ENCODE measurements at places on chromosomes 3 and 15.
A peak's percentile ranks its signal among the peaks of the same experiment; 100 is the strongest.

- H3K4me3 ChIP-seq = no peak overlapping the region
- no peaks in the 10 kb centered on the region for H3K4me1 ChIP-seq
- H3K27ac ChIP-seq = no peak overlapping the region
- H3K36me3 ChIP-seq = no peaks in the 10 kb centered on the region
Observed at GRCh38 chr3:54681706-54682105, 246.2 kb downstream of the LRTM1 start.

- no peak overlapping the region for H3K27ac ChIP-seq
- no peaks in the 10 kb centered on the region for H3K36me3 ChIP-seq
- no peak for DNase-seq
- H3K4me3 ChIP-seq = no peak overlapping the region
- peaks cover 6% of the 10 kb centered on the region for H3K27me3 ChIP-seq
Observed at GRCh38 chr15:20645956-20646355, 104.4 kb upstream of the GOLGA6L6 start.

- peaks cover 7% of the 10 kb centered on the region for H3K4me1 ChIP-seq
- peak overlapping the region; percentile 84 for H3K4me3 ChIP-seq
- H3K27me3 ChIP-seq = no peaks in the 10 kb centered on the region
- peak overlapping the region; percentile 11 for H3K27ac ChIP-seq
- no peaks in the 10 kb centered on the region for H3K36me3 ChIP-seq
Observed at GRCh38 chr15:73053398-73053723, 1.1 kb downstream of the NEO1 start.

DNA sequence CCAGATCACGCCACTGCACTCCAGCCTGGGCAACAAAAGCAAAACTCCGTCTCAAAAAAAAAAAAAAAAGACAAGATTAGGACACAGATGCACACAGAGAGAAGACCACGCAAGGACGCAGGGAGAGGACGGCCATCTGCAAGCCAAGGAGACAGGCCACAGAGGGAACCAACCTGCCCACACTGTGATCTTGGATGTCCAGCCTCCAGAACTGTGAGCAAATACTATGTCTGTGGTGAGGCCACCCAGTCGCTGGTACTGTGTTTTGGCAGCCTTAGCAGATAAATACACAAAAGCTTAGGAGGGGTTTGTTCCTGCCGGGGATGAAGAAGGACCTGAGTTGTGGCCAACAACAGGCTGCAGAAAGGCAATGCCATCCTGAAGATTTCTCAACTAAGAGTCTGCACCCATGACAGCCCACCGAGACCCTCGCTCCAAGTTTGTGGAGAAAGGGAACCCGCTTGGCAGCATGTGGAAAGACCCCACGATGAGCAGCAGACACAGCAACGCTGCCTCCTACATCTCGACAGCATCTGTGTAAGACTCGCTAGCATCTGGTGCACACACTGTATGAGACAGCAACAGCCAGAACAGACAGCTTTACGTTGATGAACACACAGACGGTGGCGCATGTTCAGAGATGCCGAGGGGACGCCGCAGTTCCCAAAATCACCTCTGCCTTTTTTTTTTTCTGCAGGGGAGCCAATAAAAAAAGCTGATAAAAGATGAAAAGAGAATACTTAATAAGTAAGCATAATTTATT is 13.7 kb downstream of the CYFIP1 start:
- no peak overlapping the region for H3K4me3 ChIP-seq
- H3K27ac ChIP-seq = no peak overlapping the region
- H3K27me3 ChIP-seq = no peaks in the 10 kb centered on the region
- H3K4me1 ChIP-seq = peaks cover 3% of the 10 kb centered on the region
- no peak for DNase-seq
- peaks cover 3% of the 10 kb centered on the region for H3K36me3 ChIP-seq

GRCh38 chr3:128197855-128198254 is 44.6 kb downstream of the EEFSEC start:
- H3K27me3 ChIP-seq = no peaks in the 10 kb centered on the region
- peaks cover 9% of the 10 kb centered on the region for H3K36me3 ChIP-seq
- H3K27ac ChIP-seq = no peak overlapping the region
- H3K4me1 ChIP-seq = no peaks in the 10 kb centered on the region
- no peak for DNase-seq
- H3K4me3 ChIP-seq = no peak overlapping the region

GRCh38 chr15:88814393-88814792 is 11.2 kb downstream of the ACAN start:
- peaks cover 15% of the 10 kb centered on the region for H3K4me1 ChIP-seq
- H3K4me3 ChIP-seq = no peak overlapping the region
- no peaks in the 10 kb centered on the region for H3K36me3 ChIP-seq
- peaks cover 23% of the 10 kb centered on the region for H3K27me3 ChIP-seq
- H3K27ac ChIP-seq = no peak overlapping the region
- DNase-seq = no peak

- no peaks in the 10 kb centered on the region for H3K36me3 ChIP-seq
- peaks cover 4% of the 10 kb centered on the region for H3K27me3 ChIP-seq
- no peak for DNase-seq
- H3K27ac ChIP-seq = no peak overlapping the region
- H3K4me1 ChIP-seq = no peaks in the 10 kb centered on the region
- H3K4me3 ChIP-seq = no peak overlapping the region
Observed at GRCh38 chr3:51271172-51271571, 113.9 kb upstream of the MANF start.

GRCh38 chr3:29333576-29333975 is 52.7 kb downstream of the RBMS3 start:
- no peak overlapping the region for H3K4me3 ChIP-seq
- no peaks in the 10 kb centered on the region for H3K36me3 ChIP-seq
- H3K27ac ChIP-seq = no peak overlapping the region

- H3K4me3 ChIP-seq = no peak overlapping the region
- no peak overlapping the region for H3K27ac ChIP-seq
- H3K36me3 ChIP-seq = no peaks in the 10 kb centered on the region
- no peaks in the 10 kb centered on the region for H3K4me1 ChIP-seq
- no peaks in the 10 kb centered on the region for H3K27me3 ChIP-seq
Observed at GRCh38 chr15:69175536-69175935, 15.1 kb downstream of the GLCE start.

- no peaks in the 10 kb centered on the region for H3K4me1 ChIP-seq
- no peak overlapping the region for H3K27ac ChIP-seq
- H3K27me3 ChIP-seq = peaks cover 1% of the 10 kb centered on the region
Observed at GRCh38 chr3:139577909-139578308, 38.4 kb upstream of the RBP1 start.

GRCh38 chr3:133113526-133113925 is 75.3 kb downstream of the TMEM108 start:
- H3K4me1 ChIP-seq = peaks cover 7% of the 10 kb centered on the region
- H3K36me3 ChIP-seq = no peaks in the 10 kb centered on the region
- H3K27me3 ChIP-seq = no peaks in the 10 kb centered on the region
- H3K4me3 ChIP-seq = no peak overlapping the region

GRCh38 chr3:148937467-148938255 is 53.7 kb upstream of the GYG1 start:
- H3K4me1 ChIP-seq = no peaks in the 10 kb centered on the region
- DNase-seq = no peak
- no peak overlapping the region for H3K4me3 ChIP-seq
- H3K27ac ChIP-seq = no peak overlapping the region

- no peak overlapping the region for H3K27ac ChIP-seq
- DNase-seq = no peak
- peaks cover 4% of the 10 kb centered on the region for H3K27me3 ChIP-seq
Observed at GRCh38 chr3:117995842-117996437, 1038.7 kb downstream of the IGSF11 start.

- peaks cover 3% of the 10 kb centered on the region for H3K4me1 ChIP-seq
- no peak for DNase-seq
- H3K27me3 ChIP-seq = no peaks in the 10 kb centered on the region
- H3K36me3 ChIP-seq = peaks cover 24% of the 10 kb centered on the region
Observed at GRCh38 chr3:48692551-48692950, 6.8 kb upstream of the NCKIPSD start.

DNA sequence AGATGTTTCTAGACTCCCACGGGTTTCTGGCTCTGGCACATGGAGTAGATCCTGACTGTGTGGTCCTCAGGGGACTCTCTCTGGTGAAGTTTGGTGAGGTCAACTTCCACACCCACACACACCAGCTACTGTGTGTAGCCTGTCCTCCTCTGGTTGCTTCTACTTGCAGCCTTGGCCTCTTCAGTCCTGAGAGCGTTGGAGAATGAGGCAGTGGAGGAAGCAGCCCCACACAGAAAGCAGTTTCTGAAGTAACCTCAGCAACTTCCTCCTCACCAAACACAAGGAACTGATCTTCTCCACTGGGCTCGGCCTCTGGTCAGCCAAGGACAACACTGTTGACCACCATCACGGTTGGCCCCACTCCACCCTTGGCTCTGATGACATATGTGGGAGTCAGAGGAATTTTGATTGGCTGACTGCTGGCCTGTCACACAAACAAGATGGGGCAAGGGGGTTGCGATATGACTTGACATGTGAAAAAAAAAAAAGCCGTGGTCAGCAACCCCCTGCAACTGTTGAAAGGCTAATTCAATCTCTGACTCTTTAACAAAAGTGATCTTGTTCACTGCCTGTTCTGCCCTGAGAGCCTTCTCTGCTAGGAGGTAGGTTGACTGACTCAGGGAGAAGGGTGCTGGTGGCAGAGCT is 19.6 kb downstream of the CD86 start:
- H3K27ac ChIP-seq = peak overlapping the region; percentile 96
- H3K36me3 ChIP-seq = no peaks in the 10 kb centered on the region
- peaks cover 55% of the 10 kb centered on the region for H3K4me1 ChIP-seq
- DNase-seq = no peak
- peak overlapping the region; percentile 75 for H3K4me3 ChIP-seq

GRCh38 chr3:175065497-175065896 is 206.4 kb downstream of the NAALADL2 start:
- no peaks in the 10 kb centered on the region for H3K36me3 ChIP-seq
- no peak overlapping the region for H3K27ac ChIP-seq
- no peaks in the 10 kb centered on the region for H3K4me1 ChIP-seq

- peaks cover 10% of the 10 kb centered on the region for H3K36me3 ChIP-seq
- H3K4me3 ChIP-seq = no peak overlapping the region
- no peaks in the 10 kb centered on the region for H3K27me3 ChIP-seq
Observed at GRCh38 chr3:14411988-14412387, 9.6 kb downstream of the SLC6A6 start.

DNA sequence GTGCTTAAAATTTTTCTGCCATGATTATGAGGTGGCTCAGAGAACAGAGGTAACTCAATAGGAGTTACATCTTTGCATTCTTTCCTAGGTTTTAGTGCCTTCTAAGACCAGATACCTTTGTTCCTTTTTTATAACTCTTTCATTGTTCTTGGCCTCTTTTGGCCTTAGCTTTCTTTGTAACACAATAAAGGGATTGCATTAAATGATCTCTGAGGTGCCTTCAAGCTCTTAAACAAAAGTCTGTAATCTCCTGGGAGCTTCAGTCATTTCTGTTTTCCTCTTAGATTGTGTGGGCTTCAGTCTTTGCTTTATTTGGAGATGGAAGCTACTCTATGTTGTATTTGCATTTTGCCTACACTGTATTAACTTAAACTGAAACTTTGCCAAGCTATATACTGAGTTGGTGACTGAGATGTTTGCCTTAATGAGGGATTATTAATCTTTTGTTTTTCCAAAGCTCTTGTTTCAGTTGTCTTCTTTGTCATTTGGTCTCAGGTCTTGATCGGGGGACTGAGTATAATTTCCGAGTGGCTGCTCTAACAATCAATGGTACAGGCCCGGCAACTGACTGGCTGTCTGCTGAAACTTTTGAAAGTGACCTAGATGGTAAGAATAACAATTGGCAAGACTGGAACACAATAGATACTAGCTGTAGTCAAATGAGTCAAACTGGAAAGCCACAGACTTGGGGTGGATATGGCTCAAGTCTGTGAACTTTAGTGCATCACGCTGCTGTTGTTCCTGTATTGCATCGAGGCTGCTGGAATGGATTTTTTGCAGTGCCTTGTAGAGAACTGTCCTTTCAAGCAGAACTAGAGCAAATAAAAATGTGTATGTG is 110.3 kb downstream of the HCN4 start:
- H3K36me3 ChIP-seq = peaks cover 17% of the 10 kb centered on the region
- H3K27ac ChIP-seq = no peak overlapping the region
- DNase-seq = no peak
- no peaks in the 10 kb centered on the region for H3K4me1 ChIP-seq
- no peak overlapping the region for H3K4me3 ChIP-seq

DNA sequence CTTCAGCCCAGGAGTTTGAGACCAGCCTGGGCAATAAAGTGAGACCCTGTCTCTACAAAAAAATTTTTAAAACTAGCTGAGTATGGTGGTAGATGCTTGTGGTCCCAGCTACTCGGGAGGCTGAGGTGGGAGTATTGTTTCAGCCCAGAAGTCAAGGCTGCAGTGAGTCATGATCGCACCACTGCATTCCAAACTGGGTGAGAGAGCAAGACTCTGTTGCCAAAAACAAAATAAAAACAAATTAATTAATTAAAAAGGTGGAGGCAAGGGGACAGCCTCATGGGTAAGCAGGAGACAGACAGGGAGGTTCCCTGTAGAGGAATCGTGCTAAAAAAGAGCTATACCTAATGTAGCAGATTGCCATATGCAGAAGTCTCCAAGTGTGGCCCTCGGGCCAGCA is 12.6 kb downstream of the HAPLN3 start:
- DNase-seq = no peak
- no peaks in the 10 kb centered on the region for H3K4me1 ChIP-seq
- H3K27me3 ChIP-seq = no peaks in the 10 kb centered on the region

- no peak overlapping the region for H3K4me3 ChIP-seq
- H3K36me3 ChIP-seq = peaks cover 82% of the 10 kb centered on the region
Observed at GRCh38 chr3:185049710-185050109, 103.2 kb downstream of the C3orf70 start.

DNA sequence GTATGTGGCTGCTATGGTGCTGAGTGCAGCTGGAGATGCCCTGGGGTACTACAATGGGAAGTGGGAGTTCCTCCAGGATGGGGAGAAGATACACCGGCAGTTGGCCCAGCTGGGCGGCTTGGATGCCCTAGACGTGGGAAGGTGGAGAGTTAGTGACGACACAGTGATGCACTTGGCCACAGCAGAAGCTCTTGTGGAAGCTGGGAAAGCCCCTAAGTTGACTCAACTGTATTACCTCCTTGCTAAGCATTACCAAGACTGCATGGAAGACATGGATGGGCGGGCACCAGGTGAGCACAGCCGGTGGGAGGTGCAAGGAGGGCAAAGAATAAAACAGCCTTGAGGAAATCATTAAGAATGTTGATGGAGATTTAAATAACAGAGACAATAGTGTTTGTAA is 2.9 kb downstream of the ADPRH start:
- H3K4me1 ChIP-seq = peaks cover 20% of the 10 kb centered on the region
- no peak for DNase-seq
- H3K27me3 ChIP-seq = no peaks in the 10 kb centered on the region
- H3K27ac ChIP-seq = peak overlapping the region; percentile 88
- no peak overlapping the region for H3K4me3 ChIP-seq
- peaks cover 9% of the 10 kb centered on the region for H3K36me3 ChIP-seq

GRCh38 chr3:10004506-10004905 is 17.9 kb upstream of the EMC3 start:
- no peak overlapping the region for H3K27ac ChIP-seq
- no peaks in the 10 kb centered on the region for H3K27me3 ChIP-seq
- H3K36me3 ChIP-seq = peaks cover 12% of the 10 kb centered on the region
- H3K4me1 ChIP-seq = peaks cover 10% of the 10 kb centered on the region

All from memory B cell (primary cell).